ENCODE measurements at places on chromosomes 5 and 9. TPM values are rescaled to one million over a fixed set of nuclear protein-coding genes. Genes with fewer than 3 reads are reported as not detected.

DNA sequence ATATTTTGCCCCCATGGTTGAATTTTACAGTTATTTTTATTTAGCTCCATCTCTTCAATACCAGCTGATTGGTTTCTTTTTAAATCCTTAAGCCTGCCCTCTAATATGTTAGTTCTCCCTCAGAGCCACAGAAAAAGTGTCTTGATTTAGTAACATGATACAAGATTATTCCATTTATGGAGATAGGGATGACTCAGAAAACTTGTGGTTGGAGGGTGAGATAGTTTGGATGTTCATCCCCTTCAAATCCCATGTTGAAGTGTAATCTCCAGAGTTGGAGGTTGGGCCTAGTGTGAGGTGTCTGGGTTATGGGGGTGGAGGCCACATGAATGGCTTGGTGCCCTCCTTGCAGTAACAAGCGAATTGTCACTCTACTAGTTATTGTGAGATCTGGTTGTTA is 115.7 kb downstream of the FBXO38 start:
- no peaks in the 10 kb centered on the region for H3K36me3 ChIP-seq
- no peak for DNase-seq
- no peaks in the 10 kb centered on the region for H3K27me3 ChIP-seq
- H3K27ac ChIP-seq: no peak overlapping the region
- H3K4me3 ChIP-seq: no peak overlapping the region

DNA sequence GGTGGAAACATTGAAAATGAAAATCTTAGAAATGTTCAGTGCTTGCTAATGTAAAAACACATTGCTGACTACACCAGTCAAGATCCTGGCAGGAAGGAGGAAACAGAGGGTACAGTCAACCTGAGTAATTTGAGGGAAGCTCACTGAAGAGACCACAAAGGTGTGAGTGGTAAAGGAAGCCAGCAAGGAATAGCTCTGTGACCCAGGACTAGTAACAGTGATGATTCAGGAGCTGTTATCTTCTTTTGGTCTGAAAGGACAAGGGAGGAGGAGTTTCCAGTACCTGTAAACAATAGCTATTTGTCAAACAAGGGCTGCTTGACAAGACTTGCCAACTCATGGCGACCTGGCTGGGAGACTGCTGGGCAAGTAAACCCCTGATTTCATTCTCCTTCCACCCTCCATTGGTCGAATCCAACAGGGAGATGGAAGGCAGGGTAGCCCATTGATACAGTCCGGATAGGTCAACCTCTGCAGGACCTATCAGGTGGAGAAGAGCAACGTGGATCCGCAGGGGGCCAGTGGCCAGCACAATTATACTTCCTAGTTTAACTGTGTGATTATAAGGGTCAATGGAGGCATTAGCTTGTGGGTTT is 68.1 kb downstream of the MAMDC2 start:
- peaks cover 1% of the 10 kb centered on the region for H3K4me1 ChIP-seq
- H3K27me3 ChIP-seq: no peaks in the 10 kb centered on the region
- H3K27ac ChIP-seq: no peak overlapping the region

GRCh38 chr9:80649496-80649895 is 1039.9 kb downstream of the TLE1 start:
- peak overlapping the region; percentile 52 for H3K27ac ChIP-seq
- peaks cover 5% of the 10 kb centered on the region for H3K4me1 ChIP-seq
- H3K4me3 ChIP-seq: no peak overlapping the region
- H3K27me3 ChIP-seq: no peaks in the 10 kb centered on the region
- no peak for DNase-seq

CDX1 gene
- 1.4 TPM for total RNA-seq

GRCh38 chr5:177113566-177114424 is 19.8 kb upstream of the NSD1 start:
- no peak overlapping the region for H3K27ac ChIP-seq
- peaks cover 18% of the 10 kb centered on the region for H3K4me1 ChIP-seq
- no peaks in the 10 kb centered on the region for H3K36me3 ChIP-seq
- DNase-seq: peak; percentile 85
- H3K4me3 ChIP-seq: no peak overlapping the region

TAF11L10 gene
- not detected for total RNA-seq

CCDC192 gene
- total RNA-seq: 1.4 TPM

- H3K4me1 ChIP-seq: no peaks in the 10 kb centered on the region
- no peaks in the 10 kb centered on the region for H3K27me3 ChIP-seq
- H3K27ac ChIP-seq: no peak overlapping the region
- H3K4me3 ChIP-seq: no peak overlapping the region
- no peaks in the 10 kb centered on the region for H3K36me3 ChIP-seq
Observed at GRCh38 chr5:178223828-178224335, 8.7 kb downstream of the PHYKPL start.

DNA sequence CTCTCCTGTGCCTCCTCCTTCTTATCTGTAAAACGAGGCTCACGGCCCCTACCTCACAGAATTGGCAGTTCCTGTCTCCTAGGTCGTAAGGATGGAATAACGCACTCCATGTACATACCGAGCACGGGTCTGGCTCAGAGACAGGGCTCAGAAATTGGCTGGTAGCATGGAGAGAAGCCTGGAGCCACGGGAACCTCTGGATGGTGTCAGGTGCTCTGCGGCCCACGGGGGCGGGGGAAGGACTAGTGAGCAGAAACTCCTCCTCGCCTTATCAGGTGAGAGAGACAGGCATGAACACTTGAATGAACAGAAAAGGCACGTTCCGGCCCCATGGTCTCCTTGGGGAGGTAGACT is 15.4 kb upstream of the C5orf47 start:
- H3K4me1 ChIP-seq: peaks cover 4% of the 10 kb centered on the region
- no peak for DNase-seq
- no peak overlapping the region for H3K27ac ChIP-seq
- peak overlapping the region; percentile 41 for H3K4me3 ChIP-seq

GRCh38 chr9:128107468-128108268 is 19.9 kb downstream of the PTGES2 start:
- peak overlapping the region; percentile 44 for H3K27ac ChIP-seq
- H3K4me3 ChIP-seq: no peak overlapping the region
- peaks cover 18% of the 10 kb centered on the region for H3K4me1 ChIP-seq
- no peaks in the 10 kb centered on the region for H3K27me3 ChIP-seq
- H3K36me3 ChIP-seq: no peaks in the 10 kb centered on the region

PRLR gene
- 8.1 TPM for total RNA-seq

Measured in ovary (tissue), 10 donors.